NCI-H187 treated with DMSO at 0.1 percent for 48 hours (cell line): ENCODE measurements at places on chromosomes 6 and 20.

- DNase-seq = no peak
Measured at GRCh38 chr6:130697271-130697994, 129.8 kb upstream of the SMLR1 start.

DNA sequence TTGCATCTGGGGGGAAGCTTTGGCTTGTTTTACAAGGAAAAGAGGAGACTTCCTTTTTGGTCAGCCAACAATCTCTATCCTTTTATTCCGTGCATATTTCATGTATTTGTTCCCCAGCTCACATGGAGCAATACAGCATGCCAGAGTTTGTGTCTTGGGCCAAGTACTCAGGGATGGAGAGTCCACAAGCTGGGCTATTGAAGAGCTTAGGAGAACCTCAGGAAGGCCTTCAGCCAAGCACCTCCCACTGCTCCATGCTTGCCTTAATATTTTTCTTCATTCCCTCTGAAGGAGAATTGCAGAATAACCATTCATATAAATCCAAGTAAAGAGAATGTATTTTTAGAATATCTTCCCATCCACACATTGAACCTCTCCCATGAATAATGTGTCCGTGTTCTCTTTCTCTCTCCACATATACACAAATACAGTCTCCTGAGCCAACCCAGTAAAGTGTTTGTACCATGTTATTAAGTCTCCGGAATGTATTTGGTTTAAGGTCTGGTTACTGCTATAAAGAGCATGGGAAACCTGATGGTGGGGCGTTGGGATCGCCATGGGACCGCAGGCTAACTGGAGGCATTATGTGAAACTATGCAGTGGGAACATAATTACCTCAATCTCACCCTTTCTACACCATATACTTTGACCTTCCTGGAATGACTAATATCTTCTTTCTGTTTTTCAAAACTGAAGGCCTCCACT lies 3.0 kb downstream of the LAMA4 start:
- no peak for DNase-seq

- no peak for DNase-seq
Measured at GRCh38 chr20:45426320-45427016, 10.5 kb downstream of the PIGT start.

DNA sequence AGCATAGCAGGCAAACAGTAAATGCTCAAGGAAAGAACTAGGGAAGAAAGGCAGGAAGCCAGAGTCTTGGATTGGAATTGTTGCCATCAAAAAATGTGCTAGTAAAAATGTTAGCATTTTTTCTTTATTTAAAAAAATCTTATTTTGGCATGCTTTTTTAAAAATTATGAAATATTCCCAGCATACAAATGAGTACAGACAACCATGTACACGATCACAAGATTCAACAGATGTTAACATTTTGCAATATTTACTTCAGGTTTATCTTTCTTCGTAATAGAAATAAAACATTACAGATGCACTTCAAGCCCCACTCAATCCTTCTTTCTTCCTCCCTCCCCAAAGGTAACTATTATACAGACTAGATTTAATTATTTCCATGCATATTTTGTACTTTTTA lies 27.4 kb upstream of the NOP56 start:
- DNase-seq = no peak

GRCh38 chr6:147950623-147950987 lies 392.0 kb upstream of the SASH1 start:
- no peak for DNase-seq

GRCh38 chr6:30555816-30556065 lies 548 bp downstream of the GNL1 start:
- DNase-seq = no peak

DNA sequence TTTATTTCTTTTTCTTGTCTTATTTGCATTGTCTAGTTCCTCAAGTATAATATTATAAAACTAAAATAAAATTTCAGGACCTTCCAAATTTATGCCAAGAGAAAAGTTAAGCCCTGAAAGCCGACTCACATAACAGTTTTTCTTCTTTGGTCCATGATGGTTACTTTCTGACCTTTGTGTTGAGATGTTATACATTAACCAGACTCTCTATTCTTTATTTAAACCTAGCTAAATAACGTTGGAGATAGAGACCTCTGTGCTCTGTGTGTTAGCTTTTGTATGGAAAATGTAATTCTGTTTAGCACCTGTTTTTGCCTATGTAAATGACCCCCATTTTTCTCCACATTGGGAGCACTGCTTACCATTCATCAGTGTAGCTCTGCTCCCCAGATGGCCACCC lies 352.4 kb downstream of the CD109 start:
- no peak for DNase-seq

DNA sequence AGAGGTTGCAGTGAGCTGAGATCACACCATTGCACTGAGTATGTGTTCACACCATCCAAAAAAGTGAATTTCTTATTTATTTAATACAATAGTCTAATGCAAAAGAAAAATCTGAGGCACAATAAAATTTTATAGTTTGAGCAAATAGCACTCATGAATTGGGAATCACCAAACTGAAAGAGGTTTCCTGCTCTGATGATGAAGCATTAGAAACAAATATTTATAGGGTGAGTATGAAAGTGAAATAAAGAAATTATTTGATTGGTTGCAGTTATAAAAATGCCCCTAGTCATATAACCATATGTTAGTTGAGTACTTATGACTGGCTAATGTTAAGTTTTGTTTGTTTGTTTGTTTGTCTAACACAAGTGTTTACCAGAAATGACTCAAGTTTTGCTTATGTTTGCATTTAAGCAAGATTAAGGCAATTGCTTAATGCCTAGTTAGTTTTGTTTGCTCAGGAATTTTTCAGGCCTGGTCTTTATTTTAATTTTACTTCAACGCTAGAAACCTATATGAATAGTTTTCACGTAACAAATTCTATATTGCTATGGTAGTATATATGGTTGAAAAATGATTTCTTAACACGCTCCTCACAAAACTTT lies 151.5 kb upstream of the FAM83B start:
- no peak for DNase-seq

- DNase-seq = no peak
Measured at GRCh38 chr20:36677422-36677771, 31.4 kb upstream of the SLA2 start.

DNA sequence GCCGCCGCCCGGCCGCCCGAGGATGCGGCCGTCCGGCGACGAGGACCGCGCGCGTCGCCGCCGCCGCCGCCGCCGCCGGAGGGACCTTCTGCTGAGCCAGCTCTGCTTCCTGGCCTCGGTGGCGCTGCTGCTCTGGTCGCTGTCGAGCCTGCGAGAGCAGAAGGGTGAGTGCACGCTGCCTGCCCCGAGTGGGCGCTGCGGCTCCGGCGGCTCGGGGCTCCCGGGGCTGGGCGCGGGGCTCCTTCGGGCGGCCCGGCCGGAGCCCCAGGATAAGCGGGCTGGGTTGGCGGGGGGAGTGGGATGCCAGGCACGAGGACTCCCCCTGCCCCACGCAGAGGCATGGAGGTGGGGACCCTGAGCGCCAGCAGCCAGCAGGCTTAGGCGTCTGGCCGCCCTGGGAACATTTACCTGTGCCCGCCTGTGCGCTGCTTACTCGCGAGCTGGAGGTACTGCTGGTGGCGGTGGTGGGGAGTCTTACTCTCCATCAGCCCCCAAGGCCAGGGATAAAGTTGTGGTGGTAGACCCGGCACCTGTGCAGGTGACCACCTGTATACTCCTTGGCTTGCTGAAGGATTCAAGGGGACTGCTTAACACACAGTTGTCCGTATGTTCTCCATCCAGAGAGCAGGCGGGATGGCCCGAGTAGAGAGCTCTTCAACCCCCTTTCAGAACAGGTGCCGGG lies 520 bp downstream of the SLC24A3 start:
- no peak for DNase-seq

DNA sequence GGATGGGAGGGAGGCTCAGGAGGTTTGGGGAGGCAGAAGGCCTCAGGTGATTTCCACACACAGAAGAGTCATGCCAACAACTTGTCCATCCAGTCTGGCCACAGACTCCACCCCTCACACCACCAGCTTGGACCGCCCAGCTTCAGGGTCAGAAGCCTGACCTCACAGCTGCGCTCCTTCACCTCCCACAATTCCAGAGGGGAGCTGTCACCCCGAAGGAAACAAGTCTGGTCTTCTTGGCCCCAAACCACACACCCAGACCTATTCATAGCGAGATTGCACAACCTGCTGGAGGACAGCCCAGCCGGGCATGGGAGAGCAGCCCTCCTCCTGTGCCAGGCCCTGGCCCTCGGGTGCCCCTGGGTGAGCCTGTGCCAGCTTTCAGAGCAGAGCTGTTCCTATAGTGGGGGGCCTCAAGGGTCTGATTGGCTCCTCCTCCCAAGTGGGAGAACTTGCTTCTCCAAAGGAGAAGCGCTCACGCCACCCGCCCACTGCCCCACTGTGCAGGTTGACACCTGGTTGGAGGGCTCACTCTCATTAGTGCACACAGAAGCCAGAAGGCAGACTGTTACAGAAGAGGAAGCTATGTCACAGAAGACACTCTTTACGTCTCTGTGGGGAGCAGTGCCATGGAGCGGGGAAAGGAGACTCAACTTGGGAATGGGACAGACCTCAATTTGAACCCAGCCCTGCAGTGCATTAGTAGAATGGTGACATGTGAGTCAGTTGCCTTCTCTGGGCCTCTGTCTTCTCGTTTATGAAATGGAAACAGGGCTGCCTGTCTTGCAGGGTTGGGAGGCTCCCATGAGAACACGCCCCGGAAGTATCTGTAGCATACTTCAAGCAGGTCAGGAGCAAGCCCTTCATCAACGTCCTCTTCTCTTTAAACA lies 128.8 kb downstream of the FOXO3 start:
- DNase-seq = no peak

DNA sequence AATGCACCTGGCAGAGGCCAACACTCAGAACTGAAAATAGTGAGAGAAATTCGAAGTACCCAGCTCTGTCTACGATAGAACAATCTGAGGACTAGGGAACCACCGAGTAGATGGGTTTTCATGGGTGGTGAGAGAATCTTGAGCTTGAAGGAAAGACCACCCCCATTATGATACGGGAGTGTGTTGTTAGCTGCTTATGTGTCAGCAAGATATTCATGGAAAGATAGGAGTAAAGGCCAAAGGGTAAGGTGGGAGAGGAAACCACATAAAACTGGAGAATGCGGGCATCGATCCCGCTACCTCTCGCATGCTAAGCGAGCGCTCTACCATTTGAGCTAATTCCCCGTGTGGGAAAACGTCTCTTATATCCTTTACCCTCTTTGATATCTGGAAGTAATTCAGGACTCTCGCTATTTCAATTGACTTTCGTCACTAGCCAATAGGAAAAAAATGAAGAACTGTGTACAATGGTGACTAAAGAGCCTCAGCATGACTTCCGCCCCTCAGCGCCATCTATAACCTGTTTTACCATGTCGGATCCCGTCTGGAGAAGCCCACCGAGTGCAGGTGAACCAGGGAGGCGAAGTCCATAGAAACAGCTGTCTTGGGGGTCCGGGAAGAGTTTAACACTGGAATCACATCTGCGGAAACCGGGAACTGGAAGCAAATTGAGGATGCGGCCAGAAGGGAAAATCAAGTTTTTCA lies 25.0 kb upstream of the ABT1 start:
- DNase-seq = peak; percentile 65

GRCh38 chr20:40771848-40772511 lies 82.9 kb upstream of the MAFB start:
- no peak for DNase-seq

DNA sequence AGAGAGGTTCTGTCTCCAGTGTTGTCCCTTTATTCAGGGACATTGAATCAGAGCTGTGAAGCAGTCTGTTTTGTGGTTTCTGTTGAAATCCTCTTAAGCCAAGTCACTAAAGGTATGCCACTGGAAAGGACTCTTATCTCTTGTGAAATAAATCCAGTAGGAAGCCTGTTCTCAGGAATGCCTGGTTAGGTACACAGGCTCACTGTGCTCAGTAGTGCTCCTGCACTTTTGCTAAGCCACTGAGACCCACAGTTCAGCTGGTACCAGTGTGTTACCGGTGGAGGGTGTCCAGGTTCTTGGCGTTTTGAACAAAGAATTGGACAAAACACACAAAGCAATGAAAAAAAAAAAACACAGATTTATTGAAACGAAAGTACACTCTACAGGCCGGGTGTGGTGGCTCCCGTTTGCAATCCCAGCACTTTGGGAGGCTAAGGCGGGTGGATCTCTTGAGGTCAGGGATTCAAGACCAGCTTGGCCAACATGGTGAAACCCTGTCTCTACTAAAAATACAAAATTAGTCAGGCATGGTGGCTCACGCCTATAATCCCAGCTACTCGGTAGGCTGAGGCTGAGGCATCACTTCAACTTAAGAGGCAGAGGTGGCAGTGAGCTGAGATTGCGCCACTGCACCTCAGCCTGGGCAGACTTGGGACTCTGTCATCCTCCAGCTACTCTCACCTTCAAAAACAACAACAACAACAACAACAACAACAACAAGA lies 186.1 kb downstream of the JARID2 start:
- no peak for DNase-seq

GRCh38 chr6:79231101-79231500 lies 3.4 kb downstream of the HMGN3 start:
- DNase-seq = no peak

DNA sequence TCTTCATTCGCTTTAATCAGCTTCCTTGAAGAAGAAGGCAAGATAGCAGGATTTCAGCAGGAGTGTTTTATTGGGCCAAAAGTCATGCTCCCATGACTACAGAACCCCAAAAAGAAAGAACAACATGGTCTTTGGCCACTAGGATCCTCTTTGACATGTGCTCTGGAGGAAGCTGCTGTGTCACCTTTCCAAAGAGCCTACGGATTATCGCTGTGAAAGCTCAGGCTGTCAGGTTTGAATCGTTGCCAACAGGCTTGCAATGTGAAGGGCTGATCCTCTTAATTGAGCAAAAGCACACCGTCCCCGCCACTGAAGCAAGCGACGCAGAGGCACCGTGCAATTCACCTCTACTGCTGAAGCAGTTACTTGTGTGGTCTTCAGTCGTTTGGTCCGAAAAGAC lies 29.0 kb downstream of the MYLIP start:
- no peak for DNase-seq

DNA sequence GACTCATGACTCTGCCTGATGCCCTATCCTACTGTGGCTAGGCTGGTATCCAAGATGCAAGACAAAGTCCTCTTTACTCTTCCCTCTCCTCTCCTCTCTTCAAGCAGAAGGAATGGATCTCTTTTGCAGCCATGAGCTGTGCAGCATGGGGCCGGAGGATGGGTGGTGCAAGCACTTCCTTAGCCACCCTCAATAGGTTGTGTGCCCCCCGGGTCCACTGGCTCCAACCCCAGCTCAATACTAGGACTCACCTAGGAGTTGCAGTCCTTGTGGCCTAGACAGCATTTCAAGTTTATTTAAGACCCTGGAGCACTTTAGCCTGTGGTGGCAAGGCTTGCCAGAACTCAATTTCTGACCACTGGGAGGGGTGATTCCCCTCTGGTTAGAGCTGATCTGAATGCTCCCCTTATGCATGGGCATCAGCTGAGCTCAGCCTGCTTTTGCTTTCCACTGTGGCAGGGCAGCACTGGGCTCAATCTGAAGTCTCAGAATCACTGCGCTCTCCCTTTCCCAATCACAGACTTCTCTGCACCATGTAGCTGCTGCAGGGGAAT lies 29.0 kb upstream of the GRM4 start:
- DNase-seq = no peak

- no peak for DNase-seq
Measured at GRCh38 chr6:43645613-43645964, 753 bp downstream of the RSPH9 start.

GRCh38 chr6:42171813-42172581 lies 1.2 kb upstream of the GUCA1A start:
- DNase-seq = no peak
